ENCODE measurements at places on chromosomes 5 and 9. TPM values are rescaled to one million over a fixed set of nuclear protein-coding genes. Genes with fewer than 3 reads are reported as not detected.

DNA sequence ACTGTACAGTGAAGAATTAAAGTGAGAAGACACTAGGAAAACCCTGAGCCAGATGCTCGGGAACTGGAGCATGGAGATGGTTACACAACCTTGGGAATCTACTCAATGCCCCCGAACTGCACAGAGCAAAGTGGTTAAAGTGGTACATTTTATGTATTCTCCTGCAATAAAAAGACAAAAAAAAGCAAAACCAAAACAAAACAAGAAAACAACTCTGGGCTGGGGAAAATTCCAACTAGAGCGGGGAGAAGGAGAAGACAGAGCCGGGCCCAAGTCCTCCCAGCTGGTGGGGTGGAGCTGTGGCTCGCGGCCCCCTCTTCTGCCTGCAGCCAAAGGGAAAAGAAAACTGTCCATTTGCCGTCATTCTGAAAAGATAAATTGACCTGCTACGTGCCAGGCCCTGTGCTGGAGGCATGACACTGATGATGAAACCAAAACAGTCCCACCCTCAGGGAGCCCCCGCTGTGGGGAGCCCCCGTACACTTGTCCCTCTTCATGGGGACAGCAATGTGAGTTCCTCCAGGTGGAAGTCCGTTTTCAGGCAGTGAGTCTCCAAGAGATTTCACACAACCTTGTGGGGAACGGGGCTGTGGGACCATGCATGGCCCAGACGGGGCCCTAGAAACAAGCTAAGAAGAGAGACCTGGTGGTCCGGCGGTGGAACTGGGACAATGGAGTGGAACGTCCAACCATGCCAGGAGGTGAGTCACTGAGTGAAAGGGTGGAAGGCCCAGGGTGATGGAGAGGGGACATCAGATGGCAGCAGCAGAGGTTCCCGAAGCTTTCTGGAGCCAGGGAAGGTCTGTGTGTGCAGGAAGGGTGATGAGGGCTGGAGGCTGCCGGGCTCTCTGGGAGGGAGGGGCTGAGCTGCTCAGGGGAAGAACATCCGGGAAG is 114.8 kb upstream of the COL5A1 start:
- no peak for DNase-seq

SV2C gene
- total RNA-seq = not detected

DNA sequence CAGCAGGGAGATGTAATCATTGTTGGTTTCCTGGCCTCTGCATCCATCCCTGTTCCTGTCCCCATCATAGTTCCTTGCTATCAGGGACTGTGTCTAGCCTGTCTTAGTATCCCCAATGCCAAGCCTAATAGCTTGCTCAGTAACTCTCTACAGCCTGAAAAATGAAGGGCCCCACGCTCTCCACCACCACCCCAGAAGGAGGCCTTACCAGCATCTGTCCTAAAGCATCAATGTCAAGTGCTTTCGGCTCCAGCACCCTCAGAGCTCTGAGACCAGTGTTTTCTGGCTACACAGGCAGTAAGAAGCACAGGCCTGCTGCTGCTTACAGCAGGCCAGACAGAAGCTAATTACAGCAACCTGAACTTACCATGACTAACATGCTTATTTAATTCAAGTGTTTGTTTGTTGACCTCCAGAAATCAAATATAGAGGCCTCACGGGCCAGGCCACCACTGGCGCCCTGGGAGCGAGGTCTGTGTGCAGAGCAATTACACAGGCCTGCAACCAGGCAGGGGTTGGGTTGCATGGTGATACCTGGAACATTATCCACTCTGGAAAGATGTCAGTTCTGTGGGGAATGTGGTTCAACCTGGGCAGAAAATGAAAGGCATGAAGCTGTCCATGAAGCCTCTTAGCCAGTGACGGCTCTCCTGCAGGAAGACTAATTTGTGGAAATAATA is 124.3 kb downstream of the SLC1A3 start:
- DNase-seq = no peak

- peak; percentile 89 for DNase-seq
Measured at GRCh38 chr9:87713278-87713987, 12.5 kb upstream of the CTSL start.

PCDHB11 gene
- total RNA-seq = 0.05 TPM
